Gastroesophageal sphincter (tissue), 4 donors: ENCODE measurements at places on chromosomes 6 and 20.
A peak's percentile ranks its signal among the peaks of the same experiment; 100 is the strongest.

- H3K27ac ChIP-seq = no peak overlapping the region
- no peaks in the 10 kb centered on the region for H3K27me3 ChIP-seq
- ATAC-seq = no peak
- H3K4me3 ChIP-seq = no peak overlapping the region
Measured at GRCh38 chr20:17334932-17335331, 108.1 kb downstream of the PCSK2 start.

DNA sequence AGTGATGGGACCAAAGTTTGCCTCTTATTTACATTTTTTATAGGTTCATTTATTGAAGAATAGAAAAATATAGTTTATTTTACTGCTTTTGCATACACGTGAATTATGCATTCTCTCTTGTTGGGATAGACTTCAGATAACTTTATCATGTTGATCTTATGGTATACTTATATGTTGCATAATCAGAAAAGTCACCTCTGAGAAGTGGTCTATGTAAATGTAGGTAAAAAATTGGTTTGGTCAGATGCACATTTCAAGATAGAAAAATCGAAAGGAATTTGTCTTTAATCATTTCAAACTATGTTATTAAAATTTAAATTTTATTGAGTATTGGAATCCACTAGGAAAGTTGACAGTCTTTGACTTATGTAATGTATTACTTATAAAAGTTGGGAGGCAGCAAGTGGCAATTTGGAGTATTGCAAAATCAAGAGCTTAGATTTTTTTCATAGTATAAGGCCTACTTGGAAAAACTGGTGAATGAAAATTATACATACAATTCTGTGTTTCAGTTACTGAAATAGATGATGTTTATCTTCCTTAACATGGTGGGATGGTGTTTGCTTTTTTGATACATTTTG lies 2.4 kb downstream of the PHF3 start:
- no peaks in the 10 kb centered on the region for H3K36me3 ChIP-seq
- no peak for ATAC-seq
- no peaks in the 10 kb centered on the region for H3K27me3 ChIP-seq
- H3K4me3 ChIP-seq = peak overlapping the region; percentile 82

DNA sequence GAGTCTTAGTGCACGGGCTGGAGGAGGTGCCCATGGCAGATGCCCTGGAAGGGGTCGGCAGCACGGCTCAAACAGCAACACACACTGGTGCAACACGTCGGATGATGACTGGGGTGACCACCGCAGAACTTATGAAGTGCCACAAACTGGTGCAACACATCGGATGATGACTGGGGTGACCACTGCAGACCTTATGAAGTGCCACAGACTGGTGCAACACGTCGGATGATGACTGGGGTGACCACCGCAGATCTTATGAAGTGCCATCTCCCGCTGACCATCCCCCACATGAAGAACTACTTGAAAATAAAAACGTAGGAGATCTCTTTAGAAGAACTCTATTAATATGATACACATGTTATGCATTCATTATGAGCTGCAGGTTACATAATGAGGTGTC lies 218.3 kb downstream of the TBXT start:
- no peaks in the 10 kb centered on the region for H3K36me3 ChIP-seq
- H3K4me3 ChIP-seq = no peak overlapping the region
- no peaks in the 10 kb centered on the region for H3K27me3 ChIP-seq
- no peak for ATAC-seq
- H3K4me1 ChIP-seq = no peaks in the 10 kb centered on the region
- no peak overlapping the region for H3K27ac ChIP-seq

DNA sequence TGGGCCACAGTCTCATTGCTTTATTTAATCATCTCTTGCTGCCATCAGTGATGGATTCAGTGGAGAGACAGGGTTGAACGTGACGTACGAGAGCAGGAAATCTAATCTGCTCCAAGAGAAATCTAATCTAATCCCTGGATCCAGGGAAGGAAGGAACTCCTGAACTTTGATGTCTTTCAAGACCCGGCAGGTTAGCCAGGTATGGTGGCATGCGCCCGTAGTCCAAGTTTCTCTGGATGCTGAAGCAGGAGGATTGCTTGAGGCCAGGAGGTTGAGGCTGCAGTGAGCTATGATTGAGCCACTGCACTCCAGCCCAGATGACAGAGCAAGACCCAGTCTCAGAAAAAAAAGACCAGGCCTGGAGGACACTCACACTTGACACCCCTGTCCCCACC lies 11.4 kb upstream of the PGC start:
- H3K36me3 ChIP-seq = no peaks in the 10 kb centered on the region
- no peak for ATAC-seq
- no peak overlapping the region for H3K4me3 ChIP-seq
- no peaks in the 10 kb centered on the region for H3K27me3 ChIP-seq
- H3K27ac ChIP-seq = no peak overlapping the region

- peaks cover 6% of the 10 kb centered on the region for H3K27me3 ChIP-seq
- no peak overlapping the region for H3K27ac ChIP-seq
- no peaks in the 10 kb centered on the region for H3K36me3 ChIP-seq
- H3K4me3 ChIP-seq = no peak overlapping the region
- no peak for ATAC-seq
- H3K4me1 ChIP-seq = no peaks in the 10 kb centered on the region
Measured at GRCh38 chr6:137188855-137189254, 15.4 kb upstream of the IL22RA2 start.

- no peaks in the 10 kb centered on the region for H3K36me3 ChIP-seq
- no peak overlapping the region for H3K4me3 ChIP-seq
- H3K27ac ChIP-seq = no peak overlapping the region
- ATAC-seq = no peak
- H3K27me3 ChIP-seq = peaks cover 8% of the 10 kb centered on the region
Measured at GRCh38 chr20:24118034-24118433, 129.5 kb upstream of the GGTLC1 start.

GRCh38 chr20:46670585-46671584 lies 18.4 kb downstream of the TP53RK start:
- no peak overlapping the region for H3K4me3 ChIP-seq
- ATAC-seq = no peak

GRCh38 chr6:158642097-158642601 lies 2.4 kb downstream of the DYNLT1 start:
- H3K4me1 ChIP-seq = peaks cover 66% of the 10 kb centered on the region
- no peak for ATAC-seq
- no peaks in the 10 kb centered on the region for H3K36me3 ChIP-seq

DNA sequence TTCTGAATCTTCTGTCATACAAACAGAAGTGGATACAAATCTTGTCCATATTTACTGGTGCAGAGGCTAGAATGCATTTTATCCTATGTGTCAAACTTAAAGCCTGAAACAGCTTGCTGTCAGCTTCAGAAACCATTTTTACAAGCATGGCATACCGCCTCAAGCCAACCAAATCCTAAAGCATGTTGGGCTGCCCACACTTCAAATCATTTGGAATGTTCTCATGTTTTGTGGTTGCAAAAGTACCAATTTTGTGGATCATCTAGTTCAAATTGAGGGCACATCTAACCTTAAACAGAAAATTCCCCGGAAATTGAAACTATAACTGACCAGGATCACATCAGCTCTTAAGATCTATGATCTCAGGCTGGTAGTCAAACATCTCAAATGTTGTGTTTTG lies 3.2 kb downstream of the GPR63 start:
- no peaks in the 10 kb centered on the region for H3K36me3 ChIP-seq
- ATAC-seq = no peak
- no peaks in the 10 kb centered on the region for H3K27me3 ChIP-seq

DNA sequence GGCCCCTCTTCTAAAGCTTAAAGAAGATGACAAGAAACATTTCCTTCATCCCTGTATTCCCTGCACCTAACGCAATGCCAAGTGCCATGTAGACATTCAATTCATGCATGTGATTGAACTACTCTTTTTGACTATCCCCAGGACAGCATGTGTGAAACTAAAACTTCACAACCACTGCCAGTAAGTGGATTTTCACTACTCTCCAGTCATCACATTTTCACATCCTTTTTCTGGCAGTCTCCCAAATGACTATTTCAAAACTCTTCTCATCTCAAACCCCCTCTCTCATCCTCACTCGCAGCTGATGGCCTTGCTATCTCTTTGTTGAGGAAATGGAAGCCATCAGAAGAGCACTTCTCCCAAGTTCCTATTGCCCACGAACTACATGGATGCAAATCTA lies 122.6 kb downstream of the OPRM1 start:
- no peak for ATAC-seq
- H3K4me1 ChIP-seq = peaks cover 25% of the 10 kb centered on the region
- no peak overlapping the region for H3K27ac ChIP-seq

DNA sequence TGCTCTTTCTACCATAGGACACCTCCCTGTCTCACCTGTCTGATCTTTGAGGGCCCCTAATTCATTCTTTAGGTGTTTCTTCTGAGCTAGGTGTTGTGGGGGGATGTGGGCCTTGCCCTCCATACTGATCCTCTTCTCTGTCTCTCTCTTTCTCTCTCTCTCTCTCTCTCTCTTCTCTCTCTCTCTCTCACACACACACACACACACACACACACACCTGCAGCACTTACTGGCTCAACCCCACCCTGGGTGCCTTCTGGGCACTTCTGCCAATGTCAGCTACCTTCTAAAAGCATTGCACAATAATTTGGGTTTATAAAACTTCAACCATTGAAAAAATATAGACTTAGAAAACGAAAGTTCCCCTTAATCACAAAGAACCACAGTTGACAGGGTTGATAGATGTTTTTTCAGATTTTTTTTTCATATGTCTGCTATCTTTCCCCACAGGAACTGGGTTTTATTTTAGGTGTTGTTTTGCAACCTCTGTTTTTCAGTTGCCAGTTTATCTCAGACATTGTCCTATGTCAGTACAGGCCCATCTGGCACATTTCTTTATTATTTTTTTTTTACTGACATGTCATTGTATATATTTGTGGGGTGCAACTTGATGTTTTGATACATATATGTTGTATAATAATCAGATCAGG lies 28.1 kb downstream of the PKIG start:
- peak overlapping the region; percentile 88 for H3K27ac ChIP-seq
- H3K4me3 ChIP-seq = no peak overlapping the region
- ATAC-seq = peak; percentile 33

- no peaks in the 10 kb centered on the region for H3K27me3 ChIP-seq
- H3K4me1 ChIP-seq = peaks cover 6% of the 10 kb centered on the region
- ATAC-seq = no peak
- H3K36me3 ChIP-seq = no peaks in the 10 kb centered on the region
- H3K27ac ChIP-seq = no peak overlapping the region
Measured at GRCh38 chr6:157074969-157075368, 248.3 kb downstream of the TMEM242 start.
